Immature natural killer cell (primary cell): ENCODE measurements at places on chromosomes 5 and 9.

- no peak for DNase-seq
Measured at GRCh38 chr5:95859661-95860060, 37.1 kb upstream of the GLRX start.

DNA sequence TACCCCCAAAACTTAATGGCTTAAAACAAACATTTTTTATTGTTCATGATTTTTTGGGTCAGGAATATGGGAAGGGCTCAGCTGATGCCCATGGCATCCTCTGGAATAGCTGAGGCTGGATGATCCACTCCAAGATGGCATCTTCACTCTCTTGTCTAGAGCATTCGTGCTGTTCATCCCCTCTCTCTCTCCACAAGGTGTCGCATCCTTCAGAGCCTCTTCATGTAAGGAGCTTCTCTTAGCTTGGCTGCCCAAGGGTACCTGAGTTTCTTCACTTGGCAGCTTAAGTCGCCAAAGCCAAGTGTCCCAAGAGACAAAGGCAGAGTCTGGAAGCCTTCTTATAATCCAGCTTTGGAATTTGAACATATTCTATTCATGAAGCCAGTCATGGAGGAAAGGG is 294.7 kb downstream of the CHSY3 start:
- DNase-seq: no peak

GRCh38 chr5:124652892-124653441 is 93.5 kb downstream of the ZNF608 start:
- DNase-seq: no peak

DNA sequence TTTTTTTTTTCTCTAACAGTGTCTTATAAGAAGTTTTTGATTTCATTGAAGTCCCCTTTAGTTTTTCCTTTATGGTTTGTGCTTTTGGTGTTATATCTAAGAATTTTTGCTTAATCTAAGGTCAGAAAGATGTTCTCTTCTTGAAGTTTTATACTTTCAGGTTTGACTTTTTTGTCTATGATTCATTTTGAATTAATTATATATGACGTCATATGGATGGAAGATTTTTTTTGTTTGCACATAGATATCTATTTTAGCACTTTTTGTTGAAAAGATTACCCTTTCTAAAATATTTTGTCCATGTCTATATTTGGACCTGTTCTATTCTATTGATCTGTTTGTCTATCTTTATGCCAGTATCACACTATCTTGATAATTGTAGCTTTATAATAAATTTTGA is 16.3 kb downstream of the UBAP1 start:
- no peak for DNase-seq

DNA sequence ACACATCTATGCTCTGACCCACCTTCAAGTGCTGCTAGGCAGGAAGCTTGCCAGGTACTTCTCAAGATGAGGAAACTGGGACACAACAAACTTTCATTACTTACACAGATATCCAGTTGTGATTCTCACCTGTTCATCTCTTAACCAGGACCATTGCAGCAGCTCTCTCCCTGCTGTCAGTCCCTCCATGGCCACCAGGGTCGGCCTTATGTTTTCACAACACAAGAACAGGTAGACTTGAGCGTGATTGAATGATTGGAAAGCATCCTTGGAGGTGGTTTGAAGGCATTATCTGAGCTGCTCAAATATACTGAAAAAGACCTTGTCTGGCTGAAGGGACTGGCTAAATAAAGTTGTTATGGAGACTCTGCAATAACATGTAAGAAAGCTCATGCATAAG is 94.4 kb downstream of the MTREX start:
- no peak for DNase-seq

GRCh38 chr5:168706655-168707069 is 127.5 kb upstream of the PANK3 start:
- no peak for DNase-seq
